Spinal cord (tissue), 10 donors: ENCODE measurements at places on chromosomes 6 and 20. TPM values are rescaled to one million over a fixed set of nuclear protein-coding genes. Genes with fewer than 3 reads are reported as not detected.

Gene SYCP2L
- 2.8 TPM for total RNA-seq

Gene PTCHD4
- total RNA-seq = 4.2 TPM

Gene FNDC11
- 1.0 TPM for total RNA-seq

Gene OPRL1
- 13.9 TPM for total RNA-seq

Gene CLIC5
- total RNA-seq = 5.1 TPM

Gene VWA7
- 2.9 TPM for total RNA-seq

Gene C20orf204
- total RNA-seq = 1.2 TPM

Gene PPP1R14C
- 7.8 TPM for total RNA-seq

Gene SLC35F1
- 68.7 TPM for total RNA-seq
